Dorsolateral prefrontal cortex (tissue), 122 donors: ENCODE measurements at places on chromosomes 2 and 18. TPM values are rescaled to one million over a fixed set of nuclear protein-coding genes. Genes with fewer than 3 reads are reported as not detected.

- DNase-seq = no peak
Measured at GRCh38 chr2:23824777-23825212, 102.1 kb downstream of the ATAD2B start.

- DNase-seq = no peak
Measured at GRCh38 chr18:79905389-79905911, 46.0 kb downstream of the SLC66A2 start.

DNA sequence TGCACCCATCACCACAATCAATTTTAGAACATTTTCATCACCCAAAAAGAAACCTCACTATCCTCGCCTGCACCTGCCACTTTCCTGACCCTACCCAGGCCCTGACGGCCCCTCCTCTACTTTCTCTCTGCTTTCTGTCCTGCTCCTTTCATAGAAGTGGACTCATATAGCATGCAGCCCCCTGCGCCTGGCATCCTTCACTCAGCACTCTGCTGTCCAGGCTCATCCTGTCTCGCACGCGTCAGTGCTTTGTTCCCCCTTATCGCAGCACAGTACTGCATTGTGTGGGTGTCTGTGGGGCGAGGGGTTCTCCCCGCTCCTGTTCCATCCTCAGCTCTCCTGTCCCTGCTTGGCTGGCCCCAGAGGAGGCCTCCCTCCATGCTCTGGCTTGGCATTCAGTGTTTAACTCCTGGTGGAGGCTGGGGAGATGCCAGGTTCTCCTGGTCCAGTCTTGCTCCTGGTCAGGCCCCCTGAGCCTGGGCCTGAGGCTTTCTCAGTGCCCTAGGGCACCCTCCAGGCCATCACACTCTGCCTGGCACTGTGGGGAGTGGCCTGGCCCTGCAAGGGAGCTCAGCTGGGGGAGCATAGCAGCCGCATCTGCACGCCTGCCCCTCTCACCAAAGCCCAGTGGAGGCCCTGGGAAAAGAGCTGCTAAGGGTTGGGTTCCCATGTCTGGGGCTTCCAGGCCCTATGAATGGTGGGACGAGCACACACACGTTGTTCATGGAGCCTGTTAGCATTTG lies 6.6 kb upstream of the TUBB6 start:
- no peak for DNase-seq

DNA sequence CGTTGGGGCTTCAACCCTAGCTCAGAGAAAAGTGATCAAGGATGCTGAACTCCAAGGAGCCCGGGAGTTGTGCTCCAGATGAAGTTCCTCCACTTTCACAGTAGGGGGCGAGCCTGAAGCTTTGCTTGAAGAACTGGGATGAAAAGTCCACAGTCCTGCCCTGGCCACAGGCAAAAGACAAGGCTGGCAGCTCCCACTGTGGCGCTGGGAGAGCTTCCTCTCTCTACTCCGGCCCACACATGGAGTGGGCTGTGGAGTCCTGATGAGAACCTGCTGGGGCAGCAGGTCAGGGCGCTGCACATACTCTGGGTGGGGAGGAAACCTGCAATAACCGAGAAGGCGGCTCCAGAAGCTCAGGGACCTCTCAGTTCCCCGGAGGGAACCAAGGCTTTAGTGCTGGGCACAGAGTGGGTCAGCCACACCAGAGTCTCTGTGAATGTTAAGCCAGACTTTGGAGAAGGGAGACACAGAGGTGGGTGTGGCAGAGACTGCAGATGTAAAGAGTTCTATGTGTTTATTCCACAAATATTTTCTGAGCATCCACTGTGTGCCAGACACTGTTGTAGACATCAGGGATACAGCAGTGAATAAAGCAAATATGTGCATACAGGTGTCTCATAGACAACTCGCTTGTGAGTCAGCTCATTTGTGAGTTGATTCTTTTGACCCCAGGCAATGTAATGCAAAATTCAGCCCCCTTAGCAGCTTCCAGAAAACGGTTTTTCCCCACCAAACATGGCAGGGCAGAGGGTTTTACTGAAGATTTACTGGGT lies 48.0 kb upstream of the MRPL33 start:
- DNase-seq = no peak

GRCh38 chr2:95017071-95017501 lies 8.4 kb upstream of the MAL start:
- no peak for DNase-seq

- no peak for DNase-seq
Measured at GRCh38 chr2:168525020-168525419, 68.9 kb downstream of the CERS6 start.

KIAA2012 gene
- 2.4 TPM for total RNA-seq

DNAJB2 gene
- 500 TPM for total RNA-seq

PCARE gene
- 0.36 TPM for total RNA-seq
